ENCODE measurements at places on chromosomes 7 and 10.

DNA sequence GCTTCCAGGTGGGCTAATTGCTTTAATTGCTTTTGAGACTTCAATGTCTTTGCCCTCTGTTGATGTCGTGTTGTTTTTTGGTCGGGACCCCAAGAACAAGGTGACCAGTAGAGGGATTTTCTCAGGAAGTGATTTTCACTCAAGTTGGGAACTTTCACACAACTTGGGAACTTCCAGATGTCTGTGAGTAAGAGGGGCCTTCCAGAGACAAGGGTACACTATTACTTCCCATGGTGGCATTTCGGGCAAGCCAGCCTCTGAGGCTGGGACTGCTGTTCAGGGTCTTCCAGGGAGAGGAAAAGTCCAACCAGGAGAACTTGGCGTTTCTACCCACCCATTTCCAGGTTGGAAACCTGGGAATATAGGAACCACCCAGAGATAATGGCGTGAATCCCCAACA lies 170.0 kb upstream of the CDCA7L start:
- DNase-seq, result no peak

DNA sequence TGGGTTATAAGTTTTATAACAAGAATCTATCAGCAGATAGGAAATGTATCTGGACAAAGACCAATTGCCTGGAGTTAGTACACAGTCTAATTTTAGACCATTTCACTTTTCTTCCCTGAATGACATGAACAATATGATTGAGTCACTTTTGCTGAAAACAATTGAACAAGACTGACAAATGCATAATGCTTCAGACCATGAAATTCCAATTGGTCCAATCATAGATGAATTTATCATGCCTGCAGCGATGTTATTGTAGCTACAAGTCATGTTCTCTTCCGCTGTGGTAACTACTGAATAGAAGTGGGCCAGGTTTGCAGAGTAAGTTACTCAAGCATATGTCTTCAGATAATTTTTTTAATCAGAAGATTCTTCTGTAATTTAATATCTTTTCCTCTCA lies 73.4 kb downstream of the VSTM2A start:
- no peak for DNase-seq

DNA sequence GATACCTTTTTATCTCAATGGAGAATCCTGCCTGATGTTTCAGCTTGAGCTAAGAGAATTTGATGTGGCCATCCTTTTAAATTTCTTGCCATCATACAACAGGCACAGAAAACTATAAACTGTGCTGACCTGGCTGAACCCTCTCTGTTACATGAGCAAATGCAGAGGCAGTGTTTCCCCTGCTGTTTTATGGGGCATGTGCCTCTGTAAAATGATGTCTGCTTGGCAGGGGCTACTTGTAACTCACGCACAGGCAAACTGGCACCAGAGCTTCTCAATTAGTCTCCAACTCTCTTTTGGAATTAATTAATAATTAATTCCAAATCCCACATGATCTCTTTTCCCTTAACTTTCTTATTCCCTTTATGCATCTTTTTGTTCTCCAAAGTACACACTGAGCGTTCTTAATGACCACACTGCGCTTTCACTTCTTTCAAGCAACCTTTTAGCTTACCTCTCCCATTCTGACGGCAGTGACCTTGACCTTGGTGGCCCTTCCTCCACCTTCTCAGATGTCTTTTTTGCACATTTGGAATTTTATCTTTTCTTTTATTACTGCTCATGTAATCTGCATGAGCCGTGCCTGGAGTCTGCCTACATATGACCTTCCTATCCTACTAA lies 334.0 kb downstream of the PLXNA4 start:
- no peak for DNase-seq

DNA sequence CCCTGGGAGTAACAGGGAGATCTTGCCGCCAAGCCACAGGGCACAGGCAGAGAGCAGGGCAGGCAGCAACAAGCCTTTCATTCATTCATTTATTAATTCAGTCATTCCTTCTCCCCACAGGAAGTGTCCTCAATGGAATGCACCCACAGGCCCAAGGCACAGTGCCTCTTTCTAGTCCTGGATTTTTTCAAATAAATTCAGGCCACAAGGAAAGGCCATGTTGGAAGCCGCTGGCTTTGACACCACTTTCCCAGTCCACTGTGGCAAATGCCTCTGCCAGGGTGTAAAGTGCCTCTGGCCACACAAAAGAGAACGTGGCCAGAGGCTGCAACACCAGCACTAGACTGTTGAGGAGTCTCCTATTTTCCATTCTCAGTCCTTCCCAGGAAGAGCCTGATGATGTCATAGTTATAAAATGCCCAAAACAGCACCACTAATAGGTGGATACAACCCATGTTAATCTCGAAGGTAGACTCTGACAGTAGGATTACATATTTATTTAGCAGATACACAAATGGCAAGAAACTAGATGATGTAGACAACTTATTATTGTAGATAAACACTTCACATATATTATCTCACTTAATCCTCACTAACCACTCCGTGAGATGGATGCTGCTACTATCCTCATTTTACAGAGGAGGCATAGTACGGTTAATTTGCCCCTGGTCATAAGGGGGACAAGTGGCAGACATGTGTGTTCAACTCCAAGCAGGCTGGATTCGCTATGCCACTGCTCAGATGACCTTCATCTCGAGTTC lies 5.5 kb downstream of the JAZF1 start:
- DNase-seq, result no peak

DNA sequence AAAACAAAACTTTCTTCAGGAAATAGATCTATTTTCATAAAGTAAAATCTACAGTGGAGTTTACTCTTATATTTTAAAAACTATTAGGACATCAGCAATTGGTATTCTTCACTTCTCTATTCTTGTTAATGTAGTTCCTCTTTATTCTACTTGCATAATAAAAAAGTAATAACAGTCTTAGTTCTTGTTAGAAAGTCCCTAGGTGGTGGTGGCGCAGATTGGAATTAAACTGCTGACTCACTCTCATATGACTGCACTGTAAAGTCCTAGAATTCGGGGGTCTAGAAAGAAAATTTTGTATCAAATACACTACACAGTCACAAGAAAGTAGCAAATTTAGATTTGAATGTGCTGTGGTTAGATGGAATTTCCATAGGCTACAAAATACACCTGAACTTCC lies 44.6 kb upstream of the TES start:
- peak; percentile 31 for DNase-seq

- DNase-seq, result no peak
Observed at GRCh38 chr10:98168766-98169165, 34.3 kb downstream of the R3HCC1L start.

GRCh38 chr7:70193514-70193913 lies 595.2 kb downstream of the AUTS2 start:
- peak; percentile 2 for DNase-seq

GRCh38 chr7:100444311-100445278 lies 8.3 kb upstream of the PPP1R35 start:
- DNase-seq, result peak; percentile 26

- no peak for DNase-seq
Observed at GRCh38 chr7:41735206-41735605, 32.3 kb upstream of the INHBA start.

DNA sequence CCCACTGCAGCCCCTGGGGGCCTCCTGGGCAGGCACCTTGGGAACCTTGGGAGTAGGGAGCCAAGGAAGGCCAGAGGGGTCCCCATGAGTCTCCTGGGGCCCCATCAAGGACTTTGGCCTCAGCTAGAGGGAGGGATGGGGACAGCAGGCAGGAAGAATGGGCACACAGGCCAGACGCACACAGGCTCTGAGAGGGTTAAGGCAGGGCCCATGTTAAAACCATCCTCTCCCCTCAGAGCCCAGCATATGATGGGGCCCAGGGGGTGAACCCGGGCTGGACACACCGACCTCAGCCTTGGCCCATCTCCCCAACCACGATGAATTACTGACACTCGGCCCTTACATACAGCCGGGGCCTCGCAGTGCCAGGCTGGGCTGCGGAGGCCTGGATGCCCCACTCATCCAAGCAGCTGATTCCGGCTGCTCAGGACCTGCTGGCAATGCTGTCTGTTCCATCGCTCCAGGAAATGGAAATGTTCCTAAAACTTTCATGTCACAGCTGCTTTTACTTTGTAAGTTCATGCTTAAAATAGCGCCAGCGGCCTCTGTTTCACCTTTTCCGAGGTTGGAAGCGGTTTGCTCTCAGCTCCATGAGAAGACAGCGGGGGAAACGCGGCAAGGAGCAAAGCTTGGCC lies 17.3 kb upstream of the INPP5A start:
- DNase-seq, result no peak

DNA sequence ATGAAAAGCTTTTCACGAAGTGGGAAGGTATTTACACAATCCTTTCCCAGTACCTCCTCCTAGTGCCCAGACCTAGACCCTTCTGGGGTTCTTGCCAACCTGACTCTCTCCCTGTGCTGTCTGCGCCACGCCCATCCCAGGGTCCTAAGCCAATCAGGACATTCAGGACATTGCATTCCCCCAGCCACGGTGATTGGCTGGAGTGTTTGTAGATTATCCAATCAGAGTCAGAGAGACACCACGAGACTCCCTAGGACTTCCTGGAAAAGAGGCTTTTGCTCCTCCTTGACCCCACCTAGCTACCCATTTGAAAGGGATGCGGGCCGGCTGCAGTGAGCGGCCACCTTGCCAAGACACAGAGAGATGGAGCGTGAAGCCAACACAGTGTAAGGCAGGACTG lies 3.5 kb upstream of the GDF2 start:
- DNase-seq, result no peak

GRCh38 chr7:73446682-73447081 lies 13.1 kb downstream of the FZD9 start:
- DNase-seq, result no peak

GRCh38 chr10:49300140-49300974 lies 1.4 kb downstream of the C10orf71 start:
- no peak for DNase-seq

- DNase-seq, result no peak
Observed at GRCh38 chr7:46285878-46286277, 364.8 kb upstream of the IGFBP3 start.

- DNase-seq, result no peak
Observed at GRCh38 chr7:11261470-11261869, 287.8 kb downstream of the PHF14 start.

DNA sequence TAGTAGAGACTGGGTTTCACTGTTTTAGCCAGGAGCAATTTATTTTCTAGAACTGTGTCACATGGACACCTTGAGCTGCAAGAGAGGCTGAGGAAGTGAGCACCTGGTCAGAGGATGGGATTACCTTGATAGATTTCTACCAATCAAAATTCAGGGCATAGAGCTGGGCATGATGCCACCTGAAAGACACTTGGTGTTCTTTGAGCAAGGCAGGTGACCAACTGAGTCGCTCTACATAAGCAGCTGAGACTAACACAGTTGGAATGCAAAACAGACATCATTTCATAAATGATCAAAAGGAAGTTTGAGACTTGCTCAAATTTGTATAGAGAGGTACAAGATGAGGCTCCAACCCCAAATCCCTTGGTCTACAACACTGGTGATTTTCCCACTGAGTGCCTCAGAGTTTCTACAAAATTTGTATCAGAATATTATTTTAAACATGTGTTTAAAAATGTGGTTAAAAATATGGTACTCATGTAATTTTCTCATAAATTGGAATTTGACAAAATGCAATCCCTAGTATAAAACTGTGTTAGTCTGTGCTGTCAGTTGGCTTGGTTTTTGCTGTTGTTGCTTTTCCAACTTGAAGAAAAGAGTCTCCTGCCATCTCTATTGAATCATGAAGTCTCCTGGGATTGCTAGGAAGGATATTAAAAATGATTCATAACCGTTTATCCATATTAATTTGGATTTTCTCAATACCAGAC lies 156.4 kb upstream of the MDFIC start:
- DNase-seq, result no peak

- no peak for DNase-seq
Observed at GRCh38 chr10:78579576-78579975, 489.2 kb upstream of the ZMIZ1 start.

DNA sequence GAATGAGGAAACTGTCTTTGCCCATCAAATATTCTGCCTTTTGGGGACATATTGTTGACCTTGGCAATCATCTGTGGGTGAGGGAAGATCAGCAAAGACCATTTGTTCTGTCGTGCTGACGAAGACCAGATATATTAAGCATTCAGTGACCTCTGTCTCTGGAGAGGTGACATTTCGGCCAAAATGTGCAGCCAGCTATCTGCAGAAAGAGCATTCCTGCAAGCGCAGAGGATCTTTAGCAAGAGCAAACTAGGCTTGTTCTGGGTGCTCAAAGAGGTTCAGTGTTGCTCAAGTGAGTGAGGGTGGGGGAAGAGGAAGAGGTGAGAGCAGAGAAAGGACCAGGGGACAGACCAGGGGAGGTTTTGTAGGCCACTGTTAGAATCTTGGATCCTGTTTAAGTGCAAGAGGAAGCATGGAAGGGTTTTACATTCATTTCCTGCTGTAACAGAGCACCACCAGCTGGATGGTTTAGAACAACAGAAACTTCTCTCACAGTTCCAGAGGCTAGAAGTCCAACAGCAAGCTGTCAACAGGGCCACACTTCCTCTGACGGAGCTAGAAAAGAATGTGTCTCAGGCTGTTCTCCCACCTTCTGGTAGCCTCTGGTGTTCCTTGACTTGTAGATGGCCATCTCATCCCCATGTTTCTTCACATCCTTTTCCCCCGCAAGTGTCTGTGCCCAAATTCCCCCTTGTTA lies 11.2 kb downstream of the C10orf120 start:
- DNase-seq, result no peak

DNA sequence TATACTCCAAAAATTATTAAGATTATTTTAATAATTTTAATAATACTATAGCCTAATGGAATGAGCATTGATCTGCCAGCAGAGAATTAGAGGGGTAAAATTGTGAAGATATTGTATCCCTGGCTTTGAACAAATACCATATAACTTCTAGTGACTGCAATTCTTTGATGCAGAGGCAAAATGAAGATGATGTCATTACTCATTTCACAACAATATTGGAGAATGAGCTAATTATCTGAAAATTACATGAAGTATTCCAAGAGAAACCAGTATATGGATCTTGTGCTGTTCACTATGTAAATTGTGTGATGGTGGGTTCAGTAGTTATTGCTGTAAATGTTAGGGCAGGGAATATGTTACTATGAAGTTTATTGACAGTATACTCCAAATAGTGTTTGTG lies 80.2 kb downstream of the CFTR start:
- no peak for DNase-seq

GRCh38 chr10:21760332-21760731 lies 226.3 kb downstream of the MLLT10 start:
- DNase-seq, result no peak

- no peak for DNase-seq
Observed at GRCh38 chr10:104577861-104578521, 63.1 kb upstream of the SORCS3 start.

GRCh38 chr10:131035779-131036178 lies 275.7 kb downstream of the TCERG1L start:
- DNase-seq, result no peak

DNA sequence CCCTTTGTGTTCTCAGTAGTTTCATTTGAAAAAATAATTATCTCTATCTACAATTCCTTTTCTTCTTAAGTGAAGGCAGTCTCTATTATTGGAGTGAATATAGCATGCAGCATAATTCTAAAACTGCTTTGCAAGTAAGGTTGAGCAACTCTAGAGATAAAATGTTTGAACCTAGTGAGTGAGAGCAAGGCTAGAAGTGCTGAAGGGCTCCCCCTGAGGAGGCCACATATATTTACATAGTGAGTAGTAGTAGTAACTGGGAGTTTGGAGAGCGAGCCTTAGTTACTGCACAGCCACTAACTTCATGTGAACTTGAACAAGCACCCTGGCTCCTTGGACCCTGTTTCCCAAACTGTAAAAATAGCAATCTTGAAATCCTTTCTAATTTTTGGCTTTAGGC lies 141.5 kb upstream of the DKK1 start:
- DNase-seq, result peak; percentile 1

GRCh38 chr10:17473228-17473950 lies 19.0 kb upstream of the ST8SIA6 start:
- DNase-seq, result no peak
